Head of caudate nucleus (tissue), 42 donors: ENCODE measurements at places on chromosomes 2 and 18.
A peak's percentile ranks its signal among the peaks of the same experiment; 100 is the strongest.

DNA sequence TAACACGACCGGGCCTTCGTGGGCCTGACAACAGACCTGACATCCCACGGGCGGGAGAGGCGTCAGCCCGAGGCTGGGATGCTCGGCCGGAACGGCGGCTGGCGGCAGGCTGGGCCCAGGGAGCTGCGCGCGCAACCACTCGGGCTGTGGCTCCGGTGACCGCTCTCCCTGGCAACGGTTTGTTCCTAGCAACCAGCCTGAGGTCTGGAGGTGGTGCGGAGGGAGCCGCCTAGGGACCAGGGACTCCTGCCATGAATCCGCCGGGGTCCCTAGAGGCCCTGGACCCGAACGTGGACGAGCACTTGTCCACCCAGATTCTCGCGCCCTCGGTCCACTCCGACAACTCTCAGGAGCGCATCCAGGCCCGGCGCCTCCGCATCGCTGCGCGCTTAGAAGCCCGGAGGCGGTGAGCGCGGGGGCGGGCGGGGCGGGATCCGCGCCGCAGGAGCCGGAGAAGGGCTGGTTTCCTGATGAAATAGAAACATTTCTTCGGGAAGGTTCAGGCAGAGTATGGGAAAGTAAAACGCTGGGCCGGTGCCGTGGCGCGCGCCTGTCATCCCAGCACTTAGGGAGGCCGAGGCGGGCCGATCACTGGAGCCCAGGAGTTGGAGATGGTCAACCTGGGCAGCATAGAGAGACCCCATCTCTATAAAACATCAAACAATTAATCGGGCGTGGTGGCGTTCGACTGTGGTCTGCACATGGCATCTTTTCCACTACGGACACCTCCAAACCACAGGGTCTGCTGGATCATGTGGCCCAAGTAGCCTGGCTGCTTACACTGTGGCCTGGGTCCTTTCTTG, at the start of gene DRC1:
DRC1 (plus strand) TSS at position 182 of the 803 bp plus-strand sequence; CDS start at position 252, 70 bp downstream.
- DNase-seq: peak; percentile 71

DNA sequence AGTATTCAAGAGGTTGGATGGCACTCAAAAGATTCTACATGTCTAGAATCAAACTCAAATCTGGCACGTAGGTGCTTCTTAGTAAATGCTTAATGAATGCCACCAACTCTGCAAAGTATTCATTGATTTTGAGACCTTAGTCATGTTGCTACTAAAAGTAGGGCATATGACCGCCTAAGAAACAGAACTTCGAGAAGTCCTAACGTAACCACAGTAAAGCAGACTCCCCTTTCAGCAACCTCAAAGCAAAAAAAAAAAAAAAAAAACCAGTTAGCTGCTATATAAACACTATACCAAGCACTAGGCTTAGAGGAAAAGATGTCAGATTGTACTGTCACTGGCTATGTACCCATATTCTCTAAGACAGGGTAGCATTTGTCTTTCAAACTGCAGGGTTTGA, 33.9 kb downstream of the PTCD3 start:
- DNase-seq: no peak

GRCh38 chr2:128710729-128711128, 392.1 kb upstream of the HS6ST1 start:
- no peak for DNase-seq

DNA sequence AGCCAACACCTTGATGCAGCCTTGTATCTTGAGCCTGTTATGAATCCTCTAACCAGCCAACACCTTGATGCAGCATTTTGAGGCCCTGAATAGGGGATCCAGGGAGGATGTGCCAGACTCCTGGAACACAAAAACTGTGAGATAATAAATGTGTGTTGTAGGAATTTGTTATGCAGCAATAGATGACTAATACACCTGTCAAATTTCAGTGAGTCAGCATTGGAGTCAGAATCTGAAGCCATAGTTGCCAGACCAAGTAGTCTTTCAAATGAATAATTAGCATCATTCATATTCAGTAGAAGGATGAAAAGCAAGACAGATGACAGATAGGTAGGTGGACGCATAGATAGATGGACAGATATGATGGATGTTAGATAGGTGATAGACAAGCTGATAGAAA, 942.5 kb upstream of the SLC39A10 start:
- DNase-seq: no peak

DNA sequence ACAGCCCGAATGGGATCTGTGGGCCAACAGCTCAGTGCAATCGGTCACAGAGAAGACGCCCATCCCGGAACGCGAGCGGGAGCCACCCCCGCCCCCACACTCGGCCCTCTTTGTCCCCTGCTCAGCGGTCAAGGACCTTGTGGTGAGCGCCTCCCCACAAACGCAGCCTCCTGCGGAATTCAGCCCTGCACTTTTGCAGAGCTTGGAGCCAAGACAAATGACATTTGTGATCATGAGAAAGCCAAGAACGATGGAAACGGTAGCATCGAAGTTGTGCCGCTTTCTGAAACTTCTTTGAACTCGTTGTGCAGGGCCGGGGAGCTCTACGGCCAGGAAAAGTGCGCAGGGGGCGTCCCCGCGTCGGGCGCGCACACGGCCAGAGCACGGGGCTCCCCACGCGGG, 6.7 kb upstream of the SALL3 start:
- DNase-seq: no peak

DNA sequence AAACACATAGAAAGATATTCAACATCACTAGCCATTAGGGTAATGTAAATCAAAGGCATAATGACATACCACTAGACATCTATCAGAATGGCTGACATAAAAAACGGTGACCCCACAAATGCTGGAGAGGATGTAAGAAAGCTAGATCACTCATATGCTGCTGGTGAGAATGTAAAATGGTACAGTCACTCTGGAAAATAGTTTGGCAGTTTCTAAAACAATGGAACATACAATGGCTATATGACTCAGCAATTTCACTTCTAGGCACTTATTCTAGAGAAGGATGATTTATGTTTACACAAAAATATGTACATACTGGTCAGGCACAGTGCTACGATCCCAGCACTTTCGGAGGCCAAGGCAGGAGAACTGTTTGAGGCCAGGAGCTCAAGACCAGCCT, 87.3 kb downstream of the COLEC12 start:
- no peak for DNase-seq

- DNase-seq: no peak
Observed at GRCh38 chr2:218482651-218483050, 63.7 kb downstream of the VIL1 start.

GRCh38 chr2:36338827-36339145, 16.8 kb upstream of the CRIM1 start:
- no peak for DNase-seq

DNA sequence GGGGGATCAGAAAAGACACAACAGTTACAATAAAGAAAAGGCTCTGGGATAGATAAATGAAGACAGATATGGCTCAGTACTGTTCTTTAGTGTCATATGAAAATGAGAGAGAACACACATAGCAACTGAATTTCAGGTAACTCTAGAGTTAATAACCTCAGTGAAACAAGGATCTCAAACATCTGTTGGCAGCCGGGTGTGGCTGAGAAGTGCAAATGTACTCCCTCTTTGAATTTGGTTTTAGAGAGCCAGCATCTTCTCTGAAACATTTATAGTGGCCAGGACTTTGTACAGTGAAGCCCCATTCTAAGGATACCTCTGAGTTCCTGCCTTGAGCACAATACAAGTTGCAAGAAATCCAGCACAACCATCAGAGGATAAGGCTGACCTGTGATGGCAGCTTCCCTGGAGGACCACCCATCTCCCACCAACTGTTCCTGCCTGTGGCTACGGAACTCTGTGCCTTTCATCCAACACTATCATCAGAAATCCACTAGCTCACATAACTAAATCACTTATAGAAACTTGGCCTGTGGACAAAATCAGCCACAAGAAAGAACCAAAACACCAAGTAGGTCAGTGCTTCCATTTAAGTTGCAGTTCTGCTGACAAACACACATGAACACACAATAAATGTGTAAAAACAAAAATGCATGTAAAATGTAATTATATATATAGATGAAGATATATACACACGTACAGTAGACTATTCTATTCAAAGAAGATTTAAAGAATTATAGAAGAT, 37.3 kb upstream of the PEX13 start:
- no peak for DNase-seq

- no peak for DNase-seq
Observed at GRCh38 chr2:239099474-239099873, 251.6 kb downstream of the TWIST2 start.

DNA sequence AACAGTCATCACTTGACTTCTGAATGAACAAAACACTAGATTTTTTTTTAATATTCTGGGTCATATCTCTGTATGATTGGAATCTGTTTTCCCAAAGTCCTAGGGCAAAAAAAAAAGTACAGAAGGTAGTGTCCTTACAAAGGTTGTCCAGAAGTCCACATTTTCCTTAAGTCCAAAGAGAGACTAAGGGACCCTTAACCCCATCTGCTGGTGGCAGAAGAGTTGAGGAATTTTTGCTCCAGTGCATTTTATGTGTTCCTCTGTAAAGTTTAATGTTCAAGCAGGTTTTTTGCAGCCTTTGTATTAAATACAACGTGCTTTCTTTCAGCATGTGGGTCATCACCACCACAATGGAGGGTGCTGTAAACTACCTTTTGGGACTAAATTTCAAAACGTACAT, 215.9 kb downstream of the SP3 start:
- no peak for DNase-seq

DNA sequence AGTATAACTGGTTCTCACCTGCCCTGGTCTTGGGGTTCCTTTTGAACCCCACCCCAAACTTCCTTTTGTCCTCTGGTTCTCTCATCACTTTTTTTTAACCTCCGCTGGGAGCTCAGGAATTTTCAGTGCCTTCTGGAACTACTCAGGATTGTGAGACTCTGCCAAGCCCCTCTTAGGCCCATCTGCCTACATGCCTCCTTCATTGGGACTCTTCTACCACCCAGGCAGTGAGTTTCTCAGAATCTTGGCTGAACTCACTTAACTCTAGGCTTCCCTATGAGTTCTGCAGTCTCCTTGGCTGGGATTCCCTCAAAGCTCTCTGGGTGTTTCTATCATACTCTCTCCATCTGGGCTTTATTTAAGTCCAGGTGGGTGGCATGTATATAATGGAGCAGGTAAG, 86.3 kb downstream of the MDH1 start:
- DNase-seq: no peak

DNA sequence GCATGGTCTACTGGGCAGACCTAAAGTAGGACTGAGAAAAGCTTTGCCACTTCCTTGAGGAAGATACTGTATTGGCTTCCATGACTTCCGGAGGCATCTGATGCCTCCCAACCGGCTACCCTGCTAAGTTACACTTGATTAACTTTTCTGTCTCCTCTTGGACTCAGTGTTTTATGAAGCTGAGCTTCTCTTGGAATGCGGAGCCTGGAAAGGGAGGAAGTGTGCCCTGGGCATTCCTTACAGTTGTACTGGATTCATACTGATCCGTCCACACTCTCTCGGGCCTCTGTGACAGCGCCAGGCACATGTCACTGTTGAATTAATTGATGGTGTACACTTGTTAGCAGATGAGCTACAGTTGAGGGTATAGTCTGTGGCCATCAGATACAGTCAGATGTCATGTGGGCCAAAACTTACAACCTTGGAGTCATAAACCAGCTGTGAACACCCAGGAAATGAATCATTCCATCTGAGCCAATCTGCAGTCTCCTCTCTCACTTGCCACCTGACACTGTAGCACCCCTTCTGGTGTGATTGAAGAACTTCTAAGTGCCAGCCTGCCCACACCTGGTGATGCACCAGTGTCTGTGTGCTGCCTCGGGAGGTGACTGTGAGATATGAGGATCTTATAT, 122.5 kb downstream of the FHOD3 start:
- no peak for DNase-seq

DNA sequence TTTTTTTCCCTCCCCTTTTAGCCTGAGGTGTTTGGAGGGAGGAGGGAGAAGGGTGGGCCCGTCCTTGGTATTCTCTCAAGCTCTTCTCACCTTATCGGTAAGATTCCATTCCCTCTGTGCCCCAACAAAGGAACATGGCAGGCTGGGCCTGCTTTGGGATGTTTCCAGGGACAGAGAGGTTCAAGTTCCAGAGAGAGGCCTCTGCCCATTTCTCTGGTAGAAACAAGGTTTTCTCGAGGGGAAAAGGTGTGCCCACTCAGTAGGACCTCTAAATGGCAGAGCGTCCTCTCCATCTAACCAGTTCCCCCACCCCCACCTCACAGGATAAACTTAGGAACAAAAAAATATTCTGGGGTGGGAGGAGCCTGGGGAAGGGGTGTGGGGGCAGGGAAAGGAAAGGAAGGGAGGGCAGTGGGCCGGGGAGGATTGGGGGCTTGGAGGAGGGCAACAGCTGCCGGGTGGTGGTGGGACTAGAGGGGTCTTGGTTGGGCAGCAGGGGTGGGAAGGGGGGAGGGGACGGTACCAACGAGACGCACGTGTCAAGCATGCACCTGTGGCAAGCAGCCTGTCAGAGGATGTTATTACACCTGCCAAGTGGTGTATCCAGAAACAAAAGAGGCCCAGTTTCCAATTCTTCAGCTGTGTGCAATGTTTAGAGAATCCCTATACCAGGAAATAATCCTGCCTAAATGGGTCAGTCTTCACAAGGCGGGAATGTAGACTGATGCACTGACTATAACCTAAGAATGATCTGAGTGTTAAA, 2.1 kb downstream of the PCBP1 start:
- DNase-seq: no peak

GRCh38 chr2:218622606-218623365, 15.1 kb downstream of the PLCD4 start:
- no peak for DNase-seq

- DNase-seq: peak; percentile 30
Observed at GRCh38 chr2:202815548-202816360, 55.8 kb downstream of the ICA1L start.

DNA sequence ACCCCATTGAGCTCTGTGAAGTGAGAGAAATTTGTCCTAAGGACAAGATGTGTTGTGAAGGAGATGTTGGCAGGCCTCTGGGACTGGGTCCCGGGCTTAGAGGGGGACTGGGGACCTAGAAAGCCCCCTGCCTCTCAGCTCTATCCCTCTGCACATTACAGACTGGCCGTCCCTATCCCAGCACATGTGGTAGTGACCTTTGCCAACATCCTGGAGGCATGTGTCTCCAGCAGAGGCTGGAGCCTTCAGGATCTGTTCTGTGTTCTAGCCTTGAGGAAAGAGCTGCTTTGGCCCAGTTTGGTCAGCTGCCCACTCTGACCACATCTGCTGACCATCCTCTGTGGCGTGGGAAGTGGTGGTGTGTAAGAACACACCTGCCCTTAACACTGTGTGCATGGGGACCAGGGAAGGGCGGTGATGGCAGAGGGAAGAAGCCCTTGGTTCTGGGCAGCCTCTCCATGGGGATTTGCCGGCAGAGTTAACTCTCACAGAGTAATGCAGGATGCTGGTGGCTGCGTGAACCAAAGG, 33.4 kb downstream of the NCK2 start:
- DNase-seq: no peak
